ENCODE measurements at places on chromosomes 11 and 22.

DNA sequence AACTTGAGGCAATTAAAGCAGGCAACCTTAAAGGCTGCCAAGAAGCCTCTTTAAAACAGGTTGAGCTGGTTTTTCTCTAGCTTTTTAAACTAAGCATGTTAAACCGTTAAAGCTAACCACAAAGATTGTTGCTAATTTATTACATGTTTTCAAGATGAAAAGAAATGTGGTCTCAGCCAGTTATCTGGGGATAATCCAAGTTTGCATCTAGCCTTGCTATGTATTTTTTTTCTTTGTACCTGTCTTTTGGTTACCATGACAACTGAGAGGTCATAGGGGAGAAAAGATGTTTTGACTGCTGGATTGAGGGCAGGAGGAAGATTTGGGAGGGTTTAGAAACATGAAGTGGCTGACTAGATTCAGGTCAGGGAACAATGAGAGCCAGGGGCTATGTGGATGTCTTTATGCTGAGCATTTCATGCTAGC, 19.2 kb upstream of the PGM2L1 start:
- DNase-seq, result no peak

- DNase-seq, result no peak
Observed at GRCh38 chr22:31088233-31088986, 7.3 kb downstream of the SMTN start.

DNA sequence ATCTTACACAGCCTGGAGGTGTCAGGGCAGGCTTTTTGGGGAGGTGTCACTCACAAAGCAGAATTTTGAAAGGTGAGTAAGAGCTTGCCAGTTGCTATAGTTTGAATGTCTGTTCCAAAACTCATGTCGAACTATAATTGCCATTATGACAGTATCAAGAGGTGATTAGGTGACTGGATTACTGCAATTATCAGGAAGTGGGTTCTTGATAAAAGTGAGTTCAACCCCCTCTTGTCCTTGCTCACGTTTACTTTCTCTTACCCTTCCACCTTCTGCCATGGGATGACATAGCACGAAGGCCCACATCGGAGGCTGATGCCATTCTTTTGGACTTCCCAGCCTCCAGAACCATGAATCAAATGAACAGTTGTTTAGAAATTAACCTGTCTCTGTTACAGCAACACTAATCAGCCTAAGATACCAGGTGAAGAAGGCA, 4.7 kb upstream of the C11orf86 start:
- no peak for DNase-seq

GRCh38 chr11:129895126-129896041, at the start of gene NFRKB:
Gene NFRKB, minus strand, starts transcription at chr11:129895578. Its CDS starts 2,729 bp downstream, at chr11:129892849.
- peak; percentile 73 for DNase-seq

DNA sequence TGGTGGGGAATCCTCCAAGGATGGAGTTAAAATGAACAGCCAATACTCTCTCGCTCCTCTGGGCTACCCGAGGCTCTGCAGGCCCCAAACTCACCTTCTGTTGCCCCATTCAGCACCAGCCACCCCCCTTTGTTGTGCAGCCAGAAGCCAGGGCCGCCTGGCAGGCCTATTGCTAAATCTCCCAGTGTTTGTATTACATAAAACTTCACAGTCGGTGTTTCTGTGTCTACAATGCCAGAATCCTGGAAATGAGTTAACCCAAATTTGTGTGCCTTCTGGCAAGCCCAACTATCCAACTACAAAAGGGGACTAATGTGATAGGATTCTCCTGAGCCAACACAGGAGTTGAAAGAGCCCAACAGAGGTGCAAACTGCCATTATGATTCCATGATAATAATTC, 9.3 kb downstream of the KCNJ5 start:
- no peak for DNase-seq

GRCh38 chr11:94862926-94863880, 95.0 kb downstream of the AMOTL1 start:
- no peak for DNase-seq

GRCh38 chr11:120712881-120713280, 201.3 kb downstream of the GRIK4 start:
- no peak for DNase-seq

- DNase-seq, result no peak
Observed at GRCh38 chr11:65553301-65554001, 4.7 kb downstream of the LTBP3 start.

GRCh38 chr11:12216671-12217374, 106.4 kb downstream of the MICAL2 start:
- DNase-seq, result no peak

GRCh38 chr11:33709466-33709865, 8.8 kb upstream of the C11orf91 start:
- no peak for DNase-seq

DNA sequence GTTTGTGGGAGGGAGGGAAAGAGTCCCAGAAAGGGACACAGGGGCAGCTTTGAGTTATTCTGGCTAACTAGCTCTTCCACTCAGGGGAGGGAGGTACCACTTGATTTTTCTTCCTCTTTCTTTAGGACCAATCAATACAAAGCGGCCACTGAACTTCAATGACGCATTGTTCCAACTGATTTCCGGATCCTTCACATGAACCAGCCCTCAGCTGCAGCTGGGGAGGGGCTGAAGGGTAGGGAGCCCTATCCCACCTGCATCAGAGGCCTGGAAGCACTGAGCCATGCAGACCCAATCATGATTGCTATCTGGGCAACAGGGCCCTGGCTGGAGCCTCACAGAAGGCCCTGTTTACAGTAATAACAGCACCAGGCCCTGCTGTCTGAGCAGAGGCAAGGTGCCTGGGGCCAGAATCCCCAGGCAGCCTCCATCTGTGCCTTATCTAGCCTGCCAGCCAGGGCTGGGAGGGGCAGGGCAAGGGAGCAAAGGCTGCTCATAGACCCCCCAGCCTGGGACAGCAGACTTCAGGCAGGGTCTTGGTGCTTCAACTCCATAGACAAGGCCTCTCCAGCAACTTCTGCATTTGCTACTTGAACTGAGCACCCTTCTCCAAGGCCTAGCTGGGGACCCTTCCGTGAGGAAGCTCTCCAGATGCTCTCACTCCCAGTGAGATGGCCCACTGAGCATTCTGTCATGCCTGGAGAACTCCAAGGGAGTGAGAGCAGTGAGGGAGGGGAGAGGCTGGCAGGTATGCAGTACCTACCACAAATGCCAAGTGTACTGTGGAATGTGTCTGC, 22.5 kb downstream of the CLPB start:
- no peak for DNase-seq

DNA sequence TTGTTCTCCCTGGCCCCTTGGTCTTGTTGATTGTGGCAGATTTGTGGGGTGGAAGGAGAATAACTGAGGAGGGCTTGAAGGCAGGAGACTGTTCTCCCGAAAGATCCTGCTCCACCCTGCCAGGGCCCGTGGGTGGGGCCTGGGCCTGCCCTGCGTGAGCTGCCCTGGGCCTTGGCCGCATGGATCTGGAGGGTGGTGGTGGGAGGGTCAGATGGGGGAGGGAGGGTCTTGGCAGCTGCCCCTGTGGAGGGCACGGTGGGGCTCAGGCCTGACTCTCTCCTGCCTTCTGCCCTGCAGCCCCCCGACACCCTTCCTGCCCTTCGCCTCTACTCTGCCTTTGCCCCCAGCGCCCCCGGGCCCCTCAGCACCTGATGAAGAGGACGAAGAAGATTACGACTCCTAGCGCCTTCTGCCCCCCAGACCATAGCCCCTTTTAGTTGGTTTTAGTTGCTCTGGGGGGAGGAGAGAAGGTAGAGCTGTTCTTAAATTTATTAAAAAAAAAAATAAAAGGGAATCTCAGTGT, 1.9 kb downstream of the DRAP1 start:
- no peak for DNase-seq

DNA sequence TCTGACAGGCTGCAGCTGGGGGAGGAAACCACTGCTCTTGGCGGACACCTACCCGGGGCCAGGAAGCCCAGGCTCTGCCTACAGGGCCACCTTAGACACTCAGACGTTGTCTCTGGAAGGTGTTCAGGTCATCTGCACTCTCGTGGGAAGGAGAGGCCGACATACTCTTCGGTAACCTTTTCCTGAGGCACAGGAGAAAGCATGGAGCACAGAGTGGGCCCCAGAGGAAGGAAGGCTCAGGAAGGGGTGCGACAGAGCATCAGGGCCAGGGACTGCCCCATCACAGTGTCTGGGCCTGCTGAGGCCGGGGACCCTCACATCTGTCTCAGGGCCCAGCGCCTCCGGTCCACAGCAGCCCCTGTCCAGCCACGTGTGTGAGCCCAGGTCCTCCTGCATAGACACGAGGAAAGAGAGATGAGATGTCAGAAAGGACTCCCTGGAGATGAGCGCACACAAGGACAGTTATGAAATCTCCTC, 18.2 kb upstream of the TUB start:
- DNase-seq, result no peak

DNA sequence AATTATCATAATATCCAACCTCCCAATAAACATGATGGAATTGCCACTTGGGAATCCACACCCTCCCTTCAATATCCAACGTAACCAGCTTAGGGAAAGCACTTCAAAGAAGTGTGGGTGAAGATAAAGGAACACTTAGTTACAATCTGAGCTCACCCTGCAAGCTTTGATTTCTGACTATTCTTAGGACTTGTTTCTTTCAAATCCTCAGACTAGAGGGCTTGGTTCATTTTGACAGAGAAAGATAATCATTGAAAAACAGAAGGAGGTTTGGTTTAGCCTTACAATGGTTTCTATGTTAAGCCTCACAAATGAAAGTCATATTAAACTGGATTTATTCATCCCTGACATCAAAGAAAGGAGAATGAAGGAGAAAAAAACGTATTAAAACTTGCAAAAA, 57.9 kb upstream of the SYT13 start:
- no peak for DNase-seq

DNA sequence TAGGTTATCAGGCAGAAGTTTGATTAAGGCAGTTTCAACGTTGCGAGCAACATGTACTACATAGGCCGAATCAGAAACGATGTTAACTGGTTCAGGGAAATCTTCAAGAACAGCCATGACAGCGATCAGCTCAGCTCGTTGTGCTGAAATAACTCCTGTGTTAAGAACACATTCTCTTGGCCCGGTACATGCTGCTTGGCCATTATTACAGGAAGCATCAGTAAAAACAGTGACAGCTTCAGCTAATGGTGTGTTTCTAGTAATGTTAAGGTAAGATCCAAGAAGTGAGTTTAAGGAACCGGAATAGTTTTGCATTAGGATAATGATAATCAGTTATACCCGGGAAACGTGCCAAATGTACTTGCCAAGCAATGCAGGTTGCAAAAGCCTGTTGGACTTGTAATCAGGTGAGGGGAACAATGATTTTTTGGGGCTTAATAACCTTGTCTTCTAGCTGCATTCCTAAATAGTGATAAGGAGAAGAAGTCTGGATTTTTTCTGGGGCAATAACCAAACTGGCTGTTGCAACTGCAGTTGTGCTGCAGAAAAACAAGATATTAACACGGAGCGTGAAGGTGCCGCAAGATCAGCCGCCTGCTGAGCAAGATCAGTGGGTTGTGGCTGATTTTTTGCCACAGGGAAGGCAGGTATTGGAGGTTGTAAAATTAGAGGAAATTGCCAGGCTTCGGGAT, 14.3 kb downstream of the OR52K1 start:
- DNase-seq, result no peak

DNA sequence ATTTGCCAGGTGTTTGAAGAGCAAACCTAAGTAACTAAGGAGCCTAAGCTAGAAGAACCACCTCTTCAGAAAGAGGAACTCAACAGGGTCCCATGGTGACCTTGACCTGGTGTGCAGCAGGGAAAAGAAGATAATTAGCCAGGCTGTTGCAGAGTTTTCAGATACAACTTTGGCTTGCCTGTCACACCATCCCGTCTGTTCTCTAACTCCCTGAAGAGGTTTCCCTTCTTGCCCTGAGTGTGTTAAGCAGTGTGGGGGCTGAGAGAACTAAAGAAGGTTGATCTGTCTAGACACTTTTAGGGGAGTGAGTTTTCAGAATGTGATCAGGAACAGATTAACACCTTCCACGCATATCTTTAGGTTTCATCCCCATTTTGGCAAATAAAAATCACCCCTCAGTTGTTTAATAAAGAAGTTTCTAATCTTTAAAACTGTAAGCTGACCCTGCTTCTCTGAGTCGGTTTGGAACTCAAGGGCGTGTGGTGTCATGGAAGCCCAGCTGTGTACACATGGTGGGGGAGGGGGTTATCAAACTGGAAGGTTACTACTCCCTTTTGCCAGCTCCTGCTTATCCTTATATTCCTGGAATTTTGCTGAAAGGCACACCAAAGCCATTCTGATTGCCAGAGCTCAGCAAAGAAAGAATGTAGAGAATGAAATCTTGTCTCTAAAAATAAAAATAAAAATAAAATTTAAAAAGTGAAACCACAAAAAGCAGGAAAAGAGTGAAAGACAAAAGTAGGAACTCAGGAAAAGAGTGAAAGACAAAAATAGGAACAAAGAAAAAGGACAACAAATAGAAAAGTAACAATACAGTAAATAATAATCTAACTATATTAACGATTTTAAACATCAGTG, 70.2 kb downstream of the DBX1 start:
- DNase-seq, result no peak

DNA sequence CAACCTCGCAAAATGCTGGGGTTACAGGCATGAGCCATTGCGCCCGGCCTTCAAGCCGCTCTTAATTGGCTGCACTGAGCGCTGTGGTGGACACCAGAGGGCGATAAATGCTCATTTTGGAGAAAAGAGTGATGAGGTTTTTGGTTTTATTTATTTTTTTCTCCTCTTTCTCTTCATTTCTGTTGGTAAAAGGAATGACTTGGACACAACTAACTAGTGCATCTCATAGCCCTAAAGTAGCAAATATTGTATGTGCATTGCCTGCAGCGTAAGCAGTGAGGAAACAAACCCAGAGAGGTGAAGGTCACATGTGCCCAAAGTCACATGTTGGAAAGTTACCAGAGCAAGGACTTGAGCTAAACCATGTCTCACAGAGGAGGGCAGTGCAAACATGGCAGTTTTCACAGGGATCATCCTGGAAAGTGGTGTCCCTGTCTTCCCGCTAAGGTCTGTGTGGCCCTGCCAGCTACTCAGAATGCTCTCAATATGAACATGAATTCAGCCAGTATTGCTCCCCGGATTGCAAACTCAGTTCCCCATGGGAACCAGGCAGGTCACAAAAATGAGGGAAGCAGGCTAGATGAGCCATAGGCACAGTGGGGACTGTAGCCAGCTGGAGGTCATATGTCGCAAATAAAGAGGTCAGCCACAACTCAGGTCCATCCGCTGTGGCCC, 8.6 kb upstream of the CD82 start:
- DNase-seq, result peak; percentile 54

DNA sequence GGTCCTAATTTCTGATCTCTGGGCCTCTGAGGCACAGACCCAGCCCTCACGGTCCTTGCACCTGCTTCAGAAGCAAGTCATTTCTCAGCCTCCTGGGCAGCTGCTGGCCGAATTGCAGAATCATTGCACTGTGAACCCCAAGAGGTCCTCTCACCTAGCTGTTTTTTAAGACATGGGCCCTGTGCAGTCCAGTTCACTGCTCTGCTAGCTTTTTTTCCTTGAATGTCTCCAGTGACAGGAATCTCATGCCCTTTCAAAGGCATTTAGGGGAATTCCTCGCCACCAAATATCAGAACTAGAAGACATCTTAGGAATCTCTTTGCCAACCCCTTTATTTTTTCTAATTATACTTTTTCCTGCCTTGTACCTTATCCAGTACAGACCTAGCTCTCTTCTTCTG, 35.6 kb upstream of the TP53I11 start:
- no peak for DNase-seq

GRCh38 chr22:48635816-48636215, 1191.9 kb downstream of the BRD1 start:
- DNase-seq, result no peak

Data from T-helper 2 cell (primary cell).